NCI-H1417 (cell line): ENCODE measurements at places on chromosomes 2 and 18.

GRCh38 chr2:1731963-1732768 lies 12.1 kb downstream of the PXDN start:
- DNase-seq: no peak

- DNase-seq: no peak
Measured at GRCh38 chr2:159177357-159177756, 109.1 kb downstream of the WDSUB1 start.

DNA sequence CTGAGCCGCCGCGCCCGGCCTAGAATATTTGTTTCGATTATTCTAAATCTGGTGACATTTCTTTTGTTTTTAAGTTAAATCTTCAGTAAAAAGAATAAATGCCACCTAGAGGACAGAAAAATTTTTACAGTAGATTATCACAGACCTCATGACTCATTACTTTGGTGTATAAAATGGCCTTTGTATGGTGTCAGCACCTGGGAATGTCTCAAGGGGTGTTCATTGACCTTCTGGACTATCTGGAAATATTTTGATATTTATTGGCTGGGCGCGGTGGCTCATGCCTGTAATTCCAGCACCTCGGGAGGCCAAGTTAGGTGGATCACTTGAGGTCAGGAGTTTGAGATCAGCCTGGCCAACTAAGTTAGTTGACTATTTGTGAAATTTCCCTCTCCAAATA lies 30.3 kb upstream of the SLC30A6 start:
- no peak for DNase-seq

DNA sequence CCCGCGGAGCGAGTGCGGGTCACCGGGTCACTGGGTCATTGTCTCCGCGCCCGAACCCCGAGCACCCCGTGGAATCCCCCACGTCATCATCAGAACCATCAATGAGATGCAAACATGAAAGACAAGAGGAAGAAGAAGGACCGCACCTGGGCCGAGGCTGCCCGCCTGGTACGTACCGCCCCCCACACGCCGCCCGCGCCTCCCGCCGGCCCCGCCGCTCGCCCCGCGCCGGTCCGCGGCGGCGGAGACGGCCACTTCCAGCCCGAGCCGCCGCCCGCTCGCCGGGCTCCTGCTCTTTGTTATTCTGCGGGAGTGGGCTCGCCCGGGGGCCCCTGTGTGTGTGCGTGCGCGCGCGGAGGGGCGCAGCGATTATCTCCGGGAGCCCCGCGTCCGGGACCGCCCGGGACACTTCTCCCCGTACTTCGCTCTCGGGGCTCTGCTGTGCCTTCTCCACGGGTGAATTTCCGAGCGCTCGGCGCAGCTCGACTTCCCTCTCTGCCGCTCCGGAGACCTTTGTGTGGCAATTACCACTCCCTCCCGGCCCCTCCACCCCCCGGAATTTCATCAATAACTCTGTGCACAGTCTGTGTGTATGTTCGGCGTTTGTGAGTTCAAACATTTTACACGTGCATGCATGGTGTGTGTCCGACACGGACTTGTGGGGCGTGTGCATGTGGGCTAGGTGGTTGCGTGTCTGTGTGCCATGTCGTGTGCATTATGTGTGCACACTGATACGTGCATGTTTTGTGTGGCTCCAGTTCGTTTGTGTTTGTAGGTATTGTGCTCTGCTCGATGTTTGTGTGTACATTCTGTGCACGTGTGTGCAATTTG lies 714 bp downstream of the ASXL3 start:
- DNase-seq: peak; percentile 89

DNA sequence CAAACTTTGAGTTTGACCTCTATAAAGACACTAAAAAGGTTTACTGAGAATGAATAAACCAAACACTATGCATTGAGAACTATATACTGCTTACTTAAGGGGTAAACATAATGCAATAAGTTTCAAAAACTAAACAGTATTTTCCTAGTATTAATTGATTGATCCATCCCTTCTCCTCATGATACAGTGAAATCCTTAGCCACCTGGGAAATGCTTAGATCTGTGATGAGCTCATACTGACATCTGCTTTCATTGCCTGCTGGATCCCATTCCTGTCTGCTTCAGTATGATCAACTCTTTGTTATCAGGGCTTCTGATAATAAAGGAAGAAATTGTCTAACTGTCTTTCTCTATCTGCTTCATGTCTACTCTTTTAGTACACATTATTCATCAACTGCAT lies 74.9 kb upstream of the UBE2E3 start:
- DNase-seq: no peak

DNA sequence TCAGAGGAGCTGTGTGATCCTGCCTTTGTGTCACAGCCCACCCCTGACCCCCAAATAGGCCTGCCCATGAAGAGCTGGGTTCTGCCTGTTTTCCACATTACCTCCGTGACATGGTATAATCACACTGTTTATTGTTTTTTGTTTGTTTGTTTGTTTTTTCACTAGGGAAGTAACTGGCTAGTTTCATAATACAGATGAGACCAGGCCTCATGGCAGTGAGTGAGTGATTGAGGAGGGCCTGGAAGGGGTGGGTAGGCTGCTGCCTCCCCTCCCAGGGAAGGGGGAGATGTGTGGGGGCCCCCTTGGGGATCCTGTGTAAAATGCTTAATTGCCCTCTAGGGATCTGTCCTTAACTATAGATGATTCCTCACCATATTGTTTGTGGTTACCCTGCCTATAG lies 190.5 kb downstream of the LDLRAD4 start:
- no peak for DNase-seq

DNA sequence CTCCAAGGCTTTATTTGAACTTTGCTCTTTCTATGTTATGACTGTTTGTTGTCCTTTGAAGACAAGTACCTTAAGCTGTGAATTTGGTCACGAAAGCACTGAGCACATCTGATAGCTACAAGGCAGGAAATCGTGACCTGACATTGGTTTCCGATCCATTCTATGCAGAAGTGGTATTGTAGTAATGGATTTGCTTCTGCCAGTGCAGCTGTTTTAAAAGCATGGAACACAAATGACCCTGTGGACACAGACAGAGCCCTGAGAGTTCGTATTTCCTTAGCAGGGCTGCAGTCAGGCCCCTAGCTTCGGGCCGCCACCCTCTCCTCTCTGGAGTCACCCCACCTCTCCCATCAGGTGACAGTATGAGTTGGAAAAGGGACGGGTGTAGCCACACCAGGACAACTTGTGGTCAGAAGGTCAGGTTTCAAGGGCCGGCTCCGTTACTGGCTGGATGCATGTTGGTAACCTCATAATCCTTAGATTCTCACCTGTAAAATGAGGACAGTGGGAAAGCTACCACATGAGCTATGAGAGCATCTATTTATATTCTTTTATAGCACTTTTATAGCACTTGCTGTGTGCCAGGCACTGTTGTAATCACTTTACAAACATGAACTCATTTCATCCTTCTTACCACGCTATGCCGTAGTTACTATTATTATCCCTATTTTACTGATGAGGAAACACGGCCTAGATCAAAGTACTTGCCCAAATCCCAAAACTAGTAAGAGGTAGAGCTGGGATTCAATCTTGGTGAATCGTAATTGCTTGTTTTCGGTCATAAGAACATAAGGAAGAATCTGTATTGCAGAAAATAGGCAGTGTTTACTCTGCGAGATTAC lies 70.2 kb downstream of the SPATS2L start:
- no peak for DNase-seq

DNA sequence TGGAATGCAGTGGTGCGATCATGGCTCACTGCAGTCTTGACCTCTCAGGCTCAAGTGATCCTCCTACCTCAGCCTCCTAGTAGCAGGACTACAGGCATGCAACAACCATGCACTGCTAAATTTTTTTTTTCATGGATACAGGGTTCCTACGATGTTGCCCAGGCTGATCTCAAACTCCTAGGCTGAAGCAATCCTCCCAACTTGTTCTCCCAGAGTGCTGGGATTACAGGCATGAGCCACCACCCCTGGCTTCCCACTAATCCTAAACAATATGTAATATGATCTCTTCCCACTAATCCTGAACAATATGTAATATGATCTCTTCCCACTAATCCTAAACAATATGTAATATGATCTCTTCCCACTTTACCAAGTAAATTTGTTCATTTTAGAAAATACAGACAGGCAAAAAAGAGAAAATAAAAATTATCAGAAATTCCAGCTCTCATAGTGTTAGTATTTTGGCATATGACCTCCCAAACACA lies 33.7 kb upstream of the C18orf32 start:
- DNase-seq: peak; percentile 21

GRCh38 chr2:195695002-195695631 lies 38.1 kb downstream of the SLC39A10 start:
- no peak for DNase-seq

DNA sequence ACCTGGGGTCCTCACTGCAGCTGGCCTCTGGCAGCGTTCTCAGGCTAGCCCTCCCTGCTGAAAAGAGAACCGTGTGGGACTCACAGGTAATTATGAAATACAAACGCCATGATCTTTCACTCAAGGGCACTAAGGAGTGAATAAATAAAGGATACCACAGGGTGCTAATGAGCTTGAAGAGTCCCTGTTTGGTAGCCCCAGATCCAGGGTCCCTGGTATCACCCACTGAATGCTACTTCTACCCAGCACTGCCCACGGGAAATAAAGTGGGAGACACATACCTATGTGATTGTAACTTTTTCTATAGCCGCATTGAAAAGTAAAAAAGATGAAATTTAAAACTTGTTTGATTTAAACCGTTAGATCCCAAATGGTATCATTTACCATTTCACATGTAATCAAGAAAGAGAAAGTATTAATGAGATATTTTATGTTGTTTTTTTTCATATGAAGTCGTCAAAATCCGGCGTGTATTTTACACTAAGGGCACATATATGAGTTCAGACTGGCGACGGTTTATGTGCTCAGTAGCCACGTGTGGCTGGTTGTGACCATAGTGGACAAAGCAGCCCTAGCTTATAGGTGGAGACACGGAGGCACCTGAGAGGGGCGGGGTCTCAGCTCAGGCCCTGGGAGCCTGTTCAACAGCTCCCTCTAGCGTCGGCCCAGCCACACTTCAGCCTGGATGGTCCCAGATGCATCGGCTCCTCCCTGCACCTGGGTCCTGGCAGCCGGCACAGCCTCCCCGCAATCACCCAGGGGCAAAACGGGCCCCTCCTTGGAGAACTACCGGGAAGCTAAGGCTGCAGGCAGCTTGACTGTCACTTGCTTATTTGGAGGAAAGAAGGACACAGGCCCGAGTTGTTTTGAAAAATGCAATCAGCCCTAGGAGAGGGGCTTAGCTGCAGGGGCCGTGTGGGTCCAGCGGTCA lies 39.2 kb downstream of the ODC1 start:
- DNase-seq: peak; percentile 96

DNA sequence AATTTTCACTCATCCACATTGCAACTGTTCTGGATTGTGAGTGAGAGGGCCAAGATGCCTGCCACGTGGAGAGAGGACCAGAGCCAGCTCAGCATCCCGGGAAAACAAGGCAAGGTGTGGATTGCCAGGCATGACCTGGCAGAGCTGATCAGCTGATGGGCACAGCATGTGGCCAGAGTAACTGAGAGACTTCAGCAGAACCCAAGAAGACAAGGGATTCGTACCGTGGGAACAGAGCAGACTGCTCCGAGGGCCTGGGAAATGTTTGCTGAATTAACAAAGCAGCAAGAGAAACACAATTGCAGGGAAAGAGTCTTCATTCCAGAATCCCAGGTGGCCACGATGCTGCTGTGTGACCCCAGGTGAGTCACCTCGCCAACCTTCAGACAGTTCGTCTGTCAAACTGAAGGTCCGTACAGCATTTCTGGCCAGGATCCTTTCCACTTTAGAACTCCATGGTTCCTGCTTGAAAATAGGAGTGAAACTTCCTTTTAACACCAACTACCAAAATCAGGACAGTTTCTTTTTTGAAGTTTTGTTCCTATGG lies 26.3 kb upstream of the POMC start:
- DNase-seq: no peak

DNA sequence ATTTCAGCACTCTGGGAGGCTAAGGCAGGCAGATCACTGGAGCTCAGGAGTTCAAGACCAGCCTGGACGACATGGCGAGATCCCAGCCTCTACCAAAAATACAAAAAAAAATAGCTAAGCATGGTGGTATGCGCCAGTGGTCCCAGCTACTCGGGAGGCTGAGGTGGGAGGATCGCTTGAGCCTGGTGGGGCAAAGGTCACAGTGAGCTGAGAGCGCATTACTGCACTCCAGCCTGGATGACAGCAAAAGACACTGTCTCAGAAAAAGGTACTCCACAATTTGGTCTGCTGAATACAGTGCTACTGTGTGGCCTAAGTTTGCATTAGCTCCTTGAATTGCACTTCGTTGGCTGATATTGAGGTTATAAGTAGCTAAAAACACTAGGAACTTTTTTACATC lies 97.9 kb downstream of the FEZ2 start:
- DNase-seq: no peak

DNA sequence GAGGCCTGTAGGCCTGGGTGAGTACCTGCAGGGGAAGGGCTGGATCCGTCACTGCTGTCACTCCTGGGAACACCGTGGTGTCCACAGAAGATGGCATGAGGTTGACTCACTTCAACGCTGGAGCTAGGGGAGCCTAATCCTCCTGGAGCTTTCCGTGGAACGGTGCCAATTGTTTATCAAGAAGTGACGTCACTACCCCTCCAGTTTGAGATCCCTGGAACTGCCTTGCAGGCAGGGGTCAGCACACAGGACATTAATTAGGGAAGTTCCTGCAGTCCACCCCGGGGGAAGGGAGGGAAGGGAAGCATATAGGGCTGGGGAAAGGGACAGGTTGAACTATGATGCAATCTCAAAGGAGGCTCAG lies 408.6 kb downstream of the GALR1 start:
- DNase-seq: no peak

- no peak for DNase-seq
Measured at GRCh38 chr2:180705122-180705521, 275.3 kb upstream of the UBE2E3 start.

- no peak for DNase-seq
Measured at GRCh38 chr18:44133483-44133882, 547.2 kb upstream of the SETBP1 start.

DNA sequence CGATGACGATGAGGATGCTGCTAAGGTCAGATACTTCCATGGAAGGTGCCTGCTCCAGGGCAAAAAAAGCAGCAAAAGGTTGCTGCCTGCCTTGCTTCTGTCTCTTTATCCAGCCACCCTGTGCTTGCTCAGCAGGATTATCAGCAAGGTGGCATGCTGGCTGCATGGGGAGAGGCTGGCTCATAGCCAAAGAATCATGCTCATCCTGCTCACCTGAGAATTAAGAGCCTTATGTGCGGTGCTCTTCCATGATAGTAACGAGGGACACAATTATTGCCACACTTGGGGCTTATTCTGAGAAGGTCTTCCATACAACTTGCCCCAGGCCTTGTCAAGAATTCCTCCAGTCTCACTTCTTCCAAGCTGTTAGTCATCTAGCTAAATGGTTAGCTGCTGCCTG lies 60.4 kb upstream of the SEC11C start:
- peak; percentile 44 for DNase-seq

DNA sequence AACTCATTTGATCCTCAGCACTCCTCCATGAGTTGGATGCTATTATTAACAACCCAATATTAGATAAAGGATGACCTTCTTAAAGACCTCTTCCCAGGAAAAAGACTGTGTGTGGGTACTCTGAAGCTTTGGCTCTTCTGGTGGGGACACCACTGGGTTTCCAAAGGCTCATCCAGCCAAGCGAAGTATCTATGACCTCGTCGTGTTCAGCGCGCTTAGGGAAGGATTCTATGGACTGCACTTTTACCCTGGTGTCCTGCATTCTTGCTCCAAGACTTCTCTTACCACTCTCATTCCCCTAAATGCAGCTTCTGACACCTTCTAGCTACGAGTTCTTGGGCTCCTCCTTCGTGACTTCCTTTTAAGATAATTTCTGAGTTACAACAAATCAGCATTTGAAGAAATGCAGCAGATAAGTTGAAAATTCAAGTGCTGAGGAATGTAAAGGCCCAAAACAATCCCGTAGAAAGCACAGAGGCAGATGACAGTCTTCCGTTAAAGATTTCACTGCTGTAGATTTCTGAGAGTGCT lies 673 bp upstream of the HNMT start:
- no peak for DNase-seq
